ENCODE measurements at places on chromosomes 6 and 20.

DNA sequence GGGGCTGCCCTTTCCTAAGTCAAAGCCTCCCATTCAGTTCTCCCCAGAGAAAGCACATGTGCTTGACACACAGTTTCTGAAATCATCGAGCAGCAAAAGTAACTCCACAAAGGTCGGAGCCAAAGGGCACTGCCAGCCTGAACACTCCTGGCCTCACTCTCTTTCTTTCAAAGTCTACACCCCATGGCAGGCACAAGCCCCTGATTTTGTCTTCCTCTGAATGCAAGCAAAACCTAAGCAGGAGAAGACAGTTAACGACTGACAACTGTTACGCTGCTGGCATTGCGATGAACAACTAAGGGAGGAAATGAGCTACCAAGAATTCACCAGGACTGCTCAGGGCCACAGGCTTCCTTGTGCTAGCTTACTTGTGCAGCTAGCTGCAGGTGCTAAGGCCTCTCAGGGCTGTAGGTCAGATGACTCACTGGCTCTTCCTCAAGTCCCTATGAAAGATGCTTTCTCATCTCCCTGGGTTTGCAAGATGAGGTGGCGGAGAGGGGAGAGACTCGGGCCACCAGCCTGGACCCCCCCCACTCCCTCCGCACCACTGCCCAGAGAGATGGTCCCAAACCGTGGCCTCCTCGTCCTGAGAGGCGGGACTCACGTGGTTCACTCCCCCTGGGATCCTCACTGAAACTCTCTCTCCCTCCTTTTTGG, 208.2 kb downstream of the DLL1 start:
- no peak for DNase-seq

- DNase-seq, result no peak
Measured at GRCh38 chr6:53280207-53280606, 68.5 kb downstream of the ELOVL5 start.

- no peak for DNase-seq
Measured at GRCh38 chr6:75604294-75604693, 2.6 kb downstream of the SENP6 start.

DNA sequence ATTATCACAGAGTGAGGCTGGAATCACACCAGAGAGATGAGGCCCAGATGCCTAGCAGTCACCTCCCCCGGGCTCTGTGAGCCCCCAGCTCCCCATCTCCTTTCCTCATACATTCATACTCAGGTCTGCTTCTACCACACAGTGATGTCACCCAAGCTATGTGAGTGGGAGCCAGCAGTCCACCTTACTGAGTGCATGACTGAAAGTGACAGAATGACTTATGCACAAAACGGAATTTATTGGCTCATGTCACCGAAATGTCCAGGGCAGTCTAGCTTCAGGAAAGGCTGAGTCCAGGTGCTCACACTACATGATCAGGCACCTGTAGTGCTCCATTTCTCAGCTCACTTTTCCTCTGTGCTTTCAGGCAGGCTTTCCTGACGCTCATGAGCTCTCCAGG, 36.7 kb upstream of the CCN6 start:
- DNase-seq, result no peak

DNA sequence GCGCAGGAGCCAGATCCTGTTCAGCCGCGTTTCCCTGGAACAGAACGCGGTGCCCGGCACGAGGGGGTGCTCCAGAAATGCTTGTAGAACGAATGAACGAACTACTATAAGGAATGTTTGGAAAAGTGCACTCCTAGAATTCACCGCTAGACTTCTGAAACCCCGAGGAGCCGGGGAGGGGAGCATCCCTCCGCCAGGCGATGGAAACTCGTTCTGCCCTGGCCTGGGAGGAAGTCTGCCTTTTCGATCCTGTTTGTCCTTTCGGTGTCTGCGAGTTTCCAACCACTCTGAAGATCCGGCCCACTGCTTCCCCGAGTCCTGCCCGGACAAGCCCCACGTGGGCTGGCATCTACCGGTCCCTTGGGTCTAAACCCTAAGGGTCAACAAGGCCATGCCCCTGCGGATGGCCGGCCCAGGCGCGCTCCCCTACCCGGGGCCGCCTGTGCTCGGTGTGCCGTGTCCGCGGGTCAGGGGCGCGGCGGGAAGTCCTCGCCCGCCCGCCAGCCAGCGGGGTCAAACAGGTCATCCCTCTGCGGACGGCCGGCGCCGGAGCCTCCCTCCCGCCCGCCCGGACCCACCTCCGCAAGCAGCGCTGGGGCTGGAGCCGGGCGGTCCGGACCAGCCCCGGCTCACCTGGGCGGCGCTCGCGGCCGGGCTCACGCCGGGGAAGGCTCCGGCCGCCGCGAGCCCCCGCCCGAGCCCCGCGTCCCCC, 526 bp downstream of the SULF2 start:
- no peak for DNase-seq

DNA sequence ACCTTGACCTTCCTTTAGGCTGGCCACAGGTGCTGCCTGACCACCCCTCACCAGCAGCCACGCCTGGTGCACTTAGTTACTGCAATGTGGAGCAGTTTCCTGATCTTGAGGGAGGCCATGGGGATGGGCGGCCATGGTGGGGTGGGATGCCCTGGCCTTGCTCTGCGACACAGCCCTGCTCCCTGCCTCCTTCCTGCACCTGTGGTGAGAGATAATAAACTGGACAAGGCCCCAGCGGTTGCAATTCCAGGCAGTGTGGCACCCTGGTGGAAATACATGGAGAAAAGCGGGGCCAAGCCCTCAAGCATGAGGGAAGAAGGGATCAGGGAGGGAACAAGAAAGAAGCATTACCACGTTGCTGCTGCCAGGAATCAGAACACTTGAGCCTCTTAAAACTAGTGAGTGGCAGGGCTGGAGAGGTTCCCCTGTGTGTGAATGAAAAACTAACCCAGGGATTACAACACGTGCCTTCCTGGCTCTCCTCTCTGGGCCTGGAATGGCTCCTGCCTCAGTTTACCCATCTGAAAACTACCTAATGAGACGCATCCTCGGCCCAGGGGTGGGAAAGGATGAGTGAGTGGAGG, 213.2 kb downstream of the LY86 start:
- no peak for DNase-seq

DNA sequence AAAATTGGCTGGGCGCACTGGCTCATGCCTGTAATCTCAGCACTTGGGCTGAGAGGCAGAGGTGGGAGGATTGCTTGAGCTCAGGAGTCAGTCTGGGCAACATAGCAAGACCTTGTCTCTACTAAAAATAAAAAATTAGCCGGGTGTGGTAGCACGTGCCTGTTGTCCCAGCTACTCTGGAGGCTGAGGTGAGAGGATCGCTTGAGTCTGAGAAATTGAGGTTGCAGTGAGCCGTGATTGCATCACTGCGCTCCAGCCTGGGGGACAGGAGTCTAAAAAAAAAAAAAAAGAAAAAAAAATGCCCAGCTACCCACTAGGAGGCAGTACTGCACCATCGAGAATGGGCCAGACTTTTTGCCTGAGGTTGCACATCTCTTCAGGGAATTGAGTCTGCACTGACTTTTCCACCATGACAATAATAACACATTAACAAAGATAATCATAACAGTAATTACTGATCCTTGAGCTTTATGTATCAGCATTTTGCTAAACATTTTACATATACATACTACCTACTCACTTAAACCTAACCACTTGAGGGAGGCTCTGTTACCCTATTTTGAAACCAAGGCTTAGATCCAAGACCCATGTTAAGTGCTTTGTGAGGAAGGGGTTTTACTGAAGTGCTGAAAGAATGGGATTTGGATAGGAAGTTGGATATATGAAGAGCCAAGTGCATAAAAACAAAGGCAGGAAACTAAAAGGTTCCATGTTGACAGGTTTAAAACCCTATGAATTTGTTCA, 21.0 kb downstream of the SRSF3 start:
- DNase-seq, result no peak

- DNase-seq, result no peak
Measured at GRCh38 chr20:10167040-10167439, 51.6 kb upstream of the SNAP25 start.

GRCh38 chr20:12750221-12750620, 258.6 kb upstream of the SPTLC3 start:
- no peak for DNase-seq

GRCh38 chr20:55540486-55540885, 464.8 kb downstream of the CBLN4 start:
- no peak for DNase-seq

DNA sequence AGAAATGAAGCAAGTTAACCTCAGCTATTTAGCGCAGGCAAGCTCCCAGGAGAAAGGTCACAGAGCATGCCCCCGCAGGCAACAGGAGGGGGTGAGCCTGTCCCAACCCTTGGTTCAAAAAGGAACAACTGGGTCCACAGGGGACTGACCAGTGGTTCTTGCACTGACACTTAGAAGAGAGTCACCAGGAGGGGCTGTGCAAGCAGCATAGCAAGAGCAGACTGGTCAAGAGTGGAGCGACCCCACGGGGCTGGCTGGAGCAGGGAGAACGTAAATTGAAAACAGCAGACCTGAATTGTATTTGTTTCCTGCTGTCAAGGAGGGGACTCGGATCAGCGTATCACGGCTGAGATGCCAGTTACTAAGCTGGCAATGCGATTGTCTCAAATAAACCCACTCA, 32.8 kb downstream of the GABRR1 start:
- DNase-seq, result no peak

GRCh38 chr6:30399390-30400058, 54.6 kb downstream of the RPP21 start:
- DNase-seq, result no peak

GRCh38 chr6:105872249-105872648, 213.9 kb upstream of the PRDM1 start:
- DNase-seq, result no peak

DNA sequence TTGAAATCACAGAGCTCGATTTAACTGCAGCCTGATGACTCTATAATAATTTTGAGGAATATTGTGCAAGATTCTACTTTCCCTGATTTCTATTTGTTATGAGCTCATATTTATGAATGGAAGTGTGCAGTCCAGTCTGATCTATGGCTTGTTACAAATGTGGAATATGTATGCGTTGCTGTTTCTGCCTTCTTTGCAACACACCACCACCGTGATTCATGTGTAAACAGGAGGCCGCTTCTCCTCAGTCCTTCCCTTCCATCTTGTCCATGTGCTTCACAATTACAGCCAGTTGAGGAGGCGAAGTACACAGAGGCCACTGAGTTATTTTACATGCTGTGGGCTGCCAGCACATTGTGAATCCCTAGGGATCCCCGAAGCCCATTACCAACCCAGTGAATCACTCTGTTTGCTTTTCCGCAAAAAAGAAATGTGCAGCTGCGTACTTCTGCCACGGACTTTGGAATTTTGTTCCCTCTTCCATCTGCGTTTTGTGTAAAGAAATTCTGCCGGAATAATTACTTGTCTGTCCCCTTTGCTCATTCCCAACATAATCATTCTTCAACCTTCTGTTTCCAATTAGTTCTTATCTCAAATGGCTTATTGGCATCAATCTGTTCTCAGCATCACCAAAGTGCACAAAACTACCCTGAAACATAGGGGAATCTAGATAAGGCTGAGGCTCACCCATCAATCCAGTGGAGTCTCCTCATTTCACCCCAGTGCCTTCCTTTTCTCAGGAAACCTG, 551.6 kb upstream of the CITED2 start:
- no peak for DNase-seq

DNA sequence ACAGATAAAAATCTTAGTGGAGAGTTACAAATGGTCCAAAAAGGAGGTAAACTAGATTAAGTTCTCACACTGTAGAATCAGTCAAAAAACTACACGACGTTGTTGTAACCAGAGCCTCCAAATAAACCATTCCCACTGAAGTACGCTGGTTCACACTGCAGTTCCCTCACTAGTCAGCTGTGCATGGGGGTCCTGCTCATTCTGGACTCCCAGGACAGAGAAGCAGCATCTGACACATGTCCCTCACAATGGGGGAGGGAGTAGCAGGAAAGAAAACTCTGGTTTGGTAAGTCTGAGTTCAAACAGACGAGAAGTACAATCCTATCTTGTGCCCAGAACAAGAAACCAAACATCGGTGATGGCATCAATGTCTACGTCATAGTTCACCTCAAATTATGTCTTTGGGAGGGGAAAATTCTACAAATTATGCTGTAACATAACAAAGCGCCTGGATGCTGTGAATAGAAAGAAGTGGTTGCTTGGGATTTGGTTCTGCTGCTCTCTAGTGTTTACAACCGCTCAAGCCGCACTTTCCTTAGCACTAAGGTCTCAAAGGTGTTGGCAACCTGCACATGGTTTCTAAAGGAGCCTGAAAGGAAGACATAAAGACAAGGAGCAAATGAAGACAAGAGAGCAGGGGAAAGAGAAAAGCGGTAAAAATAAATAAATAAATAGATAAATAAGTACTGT, 208.0 kb downstream of the GMDS start:
- no peak for DNase-seq
